ENCODE measurements at places on chromosomes 11 and 22.
A peak's percentile ranks its signal among the peaks of the same experiment; 100 is the strongest.

DNA sequence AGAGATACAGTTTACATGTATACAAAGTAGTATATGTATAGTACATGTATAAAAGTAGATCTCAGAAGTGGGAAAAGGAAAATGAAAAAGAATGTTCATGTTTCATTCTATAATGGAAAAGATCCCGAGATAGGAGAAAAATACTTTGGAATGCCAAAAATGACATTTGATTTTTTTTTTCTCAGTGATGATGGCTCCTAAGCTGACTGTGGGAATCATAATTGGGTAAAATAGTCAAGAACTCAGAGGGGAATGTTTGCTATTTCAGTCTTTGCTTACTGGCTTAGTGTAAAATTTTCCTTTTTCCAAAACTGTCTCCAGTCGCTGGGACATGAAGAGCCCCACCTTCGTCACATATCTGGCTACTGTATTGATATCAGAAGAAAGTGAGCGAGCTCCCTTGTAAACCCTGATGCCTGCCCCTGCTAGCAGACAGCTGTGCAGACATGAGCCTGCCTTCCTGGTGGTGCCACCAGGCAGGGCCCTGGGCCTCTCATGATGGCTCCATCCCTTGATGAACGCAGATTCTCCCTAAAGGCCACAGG lies 944.6 kb downstream of the NTM start:
- DNase-seq = no peak

DNA sequence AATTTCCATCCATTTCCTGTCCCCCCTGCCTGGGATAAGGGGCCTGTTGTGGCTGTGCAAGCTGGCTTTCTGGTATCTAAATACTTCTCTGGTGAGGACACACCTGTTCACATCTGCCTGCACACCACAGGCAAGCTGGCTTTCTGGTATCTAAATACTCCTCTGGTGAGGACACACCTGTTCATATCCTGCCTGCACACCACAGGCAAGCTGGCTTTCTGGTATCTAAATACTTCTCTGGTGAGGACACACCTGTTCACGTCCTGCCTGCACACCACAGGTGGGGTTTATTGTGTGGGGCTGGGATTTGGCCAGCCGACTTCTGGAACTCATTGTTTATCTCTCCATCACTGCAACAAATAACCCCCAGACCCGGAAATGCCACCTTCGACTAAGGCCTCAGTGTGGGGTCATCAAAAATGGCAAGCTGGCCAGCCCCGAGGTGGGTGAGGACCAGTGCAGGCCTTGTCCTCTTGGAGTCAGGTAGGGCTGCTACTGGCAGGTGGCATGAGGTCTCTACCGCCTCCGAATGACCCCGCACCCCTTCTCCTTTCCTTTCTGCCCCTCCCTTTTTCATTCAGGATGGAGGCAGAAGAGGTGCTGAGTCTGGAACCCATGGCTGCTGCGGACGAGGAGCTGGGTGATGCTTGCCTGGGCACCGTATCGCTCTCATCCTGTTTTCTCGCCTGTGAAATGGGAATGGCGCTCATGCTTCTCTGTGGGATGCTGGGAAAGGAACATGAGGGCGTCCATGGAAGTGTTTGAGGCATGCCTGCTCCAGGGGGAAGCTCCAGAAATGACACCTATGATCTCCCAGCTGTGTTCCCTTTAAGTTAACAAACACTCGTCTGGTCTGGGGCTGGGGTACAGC lies 43.5 kb upstream of the MYEOV start:
- no peak for DNase-seq

DNA sequence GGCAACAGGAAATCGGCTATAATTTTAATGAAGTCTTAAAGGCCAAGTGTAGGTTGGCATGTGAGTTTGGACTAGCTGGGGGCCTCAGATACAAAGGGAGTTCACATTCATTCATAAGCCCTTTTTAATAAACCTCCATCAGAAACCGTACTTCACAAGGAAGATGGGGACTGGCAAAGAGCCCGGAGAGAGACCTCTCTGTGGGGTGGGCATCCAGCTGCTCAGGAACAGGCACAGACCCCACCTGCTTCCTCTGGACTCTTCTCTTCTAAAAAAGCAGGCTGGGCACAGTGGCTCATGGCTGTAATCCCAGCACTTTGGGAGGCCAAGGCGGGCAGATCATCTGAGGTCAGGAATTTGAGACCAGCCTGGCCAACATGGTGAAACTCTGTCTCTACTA lies 3.9 kb upstream of the ARFGAP3 start:
- no peak for DNase-seq

DNA sequence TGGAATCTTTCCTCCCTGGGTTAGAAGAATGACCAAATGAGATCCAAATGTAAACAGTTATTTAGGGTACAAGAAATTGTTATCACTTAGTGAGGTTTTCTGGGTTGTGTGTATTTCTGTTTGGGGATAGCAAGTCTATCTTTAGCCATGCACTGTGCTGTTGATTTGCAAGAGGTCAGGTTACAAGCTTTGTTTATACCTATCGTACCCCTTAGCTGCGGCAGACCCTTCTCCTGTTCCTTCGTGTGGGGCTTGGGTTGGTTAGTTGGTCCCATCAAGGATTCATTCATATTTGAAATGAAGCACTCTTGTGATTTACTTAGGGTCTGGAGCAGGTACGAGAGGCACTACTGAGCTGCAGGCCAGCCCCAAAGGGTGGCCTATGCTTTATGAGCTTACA lies 72.6 kb downstream of the USP35 start:
- no peak for DNase-seq

DNA sequence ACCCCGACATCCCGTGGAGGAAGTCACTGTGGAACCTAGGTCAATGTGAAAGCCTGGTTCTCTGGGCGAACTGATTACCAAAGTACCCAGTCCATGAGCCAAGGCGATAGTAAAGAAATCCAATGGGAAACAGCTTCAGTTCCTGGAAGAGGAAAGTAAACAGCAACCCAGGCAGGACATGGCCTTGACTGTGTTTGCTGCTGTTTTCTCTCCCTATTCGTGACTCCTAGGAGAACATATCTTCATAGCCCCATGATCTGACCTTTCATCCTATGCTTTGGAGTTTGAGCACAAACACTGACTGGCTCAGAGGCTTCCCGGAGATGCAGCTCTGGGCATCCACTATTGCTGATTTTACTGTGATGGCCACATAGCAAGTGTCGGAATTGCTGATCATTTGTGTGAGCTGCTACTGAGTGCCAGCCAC lies 45.1 kb downstream of the LRFN4 start:
- DNase-seq = no peak

- DNase-seq = no peak
Observed at GRCh38 chr11:17439316-17439782, 37.3 kb downstream of the ABCC8 start.

GRCh38 chr11:74473382-74474173 lies 6.2 kb upstream of the KCNE3 start:
- DNase-seq = no peak

DNA sequence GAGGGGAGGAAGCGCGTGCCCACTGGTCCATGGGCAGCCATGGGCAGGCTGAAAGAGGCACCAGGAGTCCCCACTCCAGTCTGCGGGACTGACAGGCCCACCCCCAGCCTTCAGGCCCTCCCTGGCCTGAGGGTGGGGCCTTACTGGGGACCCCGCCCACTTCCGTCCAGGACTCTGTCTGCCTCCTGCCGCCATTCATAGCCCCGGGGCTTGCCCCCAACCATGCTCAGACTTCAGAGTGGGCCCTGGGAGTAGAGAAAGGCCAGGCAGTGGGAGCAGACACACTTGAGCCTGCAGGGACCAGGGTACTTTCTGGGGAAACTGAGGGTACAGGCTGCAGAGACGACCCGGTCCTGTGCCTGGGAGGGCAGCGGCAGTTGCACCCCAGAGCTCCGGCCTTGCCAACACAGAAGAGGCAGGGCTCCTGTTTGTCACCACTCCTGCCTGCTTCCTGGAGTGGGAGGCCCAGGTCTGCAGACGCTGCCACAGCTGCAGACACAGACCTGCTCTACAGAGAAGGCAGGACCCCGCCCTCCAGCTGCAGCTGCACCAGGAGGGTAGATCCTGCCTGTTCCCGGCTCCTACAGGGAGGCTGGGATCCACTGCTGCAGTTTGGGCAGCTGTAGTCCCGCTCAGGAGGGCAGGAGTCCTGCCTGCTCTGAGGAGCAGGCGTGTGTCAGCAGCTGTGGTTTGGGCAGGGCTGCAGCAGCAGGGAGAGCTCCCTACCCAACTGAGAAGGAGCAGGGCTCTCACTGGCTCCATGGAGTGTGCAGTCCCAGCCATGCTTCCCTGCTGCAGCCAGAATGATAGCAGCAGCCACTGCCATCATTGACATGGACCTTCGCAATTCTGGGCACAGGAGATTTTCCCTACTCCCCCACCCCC lies 387.9 kb upstream of the ANO3 start:
- DNase-seq = no peak

- DNase-seq = no peak
Observed at GRCh38 chr11:19441752-19442553, 201.2 kb upstream of the E2F8 start.

DNA sequence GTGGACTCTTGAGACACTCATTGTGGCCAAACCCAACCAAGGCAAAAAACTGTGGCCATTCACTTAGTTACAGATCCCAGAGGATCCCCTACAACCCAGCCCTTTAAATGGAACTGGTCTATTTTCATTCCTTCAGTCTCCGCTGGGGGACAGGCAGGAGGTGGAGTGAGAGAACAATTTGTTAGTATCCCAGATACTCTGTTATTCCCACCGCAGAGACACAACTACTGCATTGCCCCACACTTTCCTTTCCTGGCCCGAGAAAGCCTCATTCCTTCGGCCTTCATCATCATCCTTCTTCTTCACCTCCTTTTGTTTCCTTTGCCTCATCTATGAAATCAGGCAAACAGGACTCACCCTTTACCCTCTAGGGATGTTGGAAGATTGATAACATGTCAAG lies 191.1 kb downstream of the NTM start:
- DNase-seq = no peak

- no peak for DNase-seq
Observed at GRCh38 chr11:86249307-86250098, 5.0 kb downstream of the EED start.

GRCh38 chr11:8937659-8938058 lies 4.9 kb upstream of the C11orf16 start:
- DNase-seq = no peak

DNA sequence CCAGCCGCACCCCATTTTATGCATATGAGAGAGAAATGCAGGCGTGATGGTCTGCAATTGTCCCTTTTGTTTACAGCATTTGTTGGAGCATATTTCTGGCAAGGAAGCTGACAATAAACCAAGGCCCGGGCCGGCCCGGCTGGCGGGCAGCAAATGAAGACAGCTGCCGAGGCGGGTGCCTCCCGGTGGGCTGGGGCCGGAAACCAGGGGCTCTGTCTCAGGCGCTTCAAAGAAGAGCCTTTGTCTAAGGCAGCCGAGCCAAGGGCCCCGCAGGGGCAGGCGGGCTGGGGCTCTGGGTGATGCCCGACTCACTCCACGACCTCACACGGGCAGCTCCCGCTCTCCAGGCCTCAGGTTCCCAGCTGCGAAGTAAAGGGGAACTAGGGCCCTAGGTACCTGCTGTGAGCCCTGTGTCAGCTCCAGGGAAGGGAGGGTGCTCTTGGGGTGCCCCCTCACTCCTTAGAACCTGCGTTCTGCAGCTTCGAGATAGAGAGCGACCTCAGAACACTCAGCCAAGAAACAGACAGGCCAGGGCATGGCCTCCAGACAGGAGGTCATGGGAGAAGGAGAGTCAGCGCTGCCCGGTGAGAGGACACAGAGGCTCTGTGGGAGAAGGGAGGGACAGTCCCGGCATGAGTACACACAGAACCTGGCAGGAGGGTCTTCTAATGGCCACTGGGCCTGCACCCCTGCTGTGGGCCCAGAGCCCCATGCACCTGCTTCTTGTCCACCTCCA lies 2.4 kb downstream of the LINC01488 start:
- DNase-seq = peak; percentile 15

DNA sequence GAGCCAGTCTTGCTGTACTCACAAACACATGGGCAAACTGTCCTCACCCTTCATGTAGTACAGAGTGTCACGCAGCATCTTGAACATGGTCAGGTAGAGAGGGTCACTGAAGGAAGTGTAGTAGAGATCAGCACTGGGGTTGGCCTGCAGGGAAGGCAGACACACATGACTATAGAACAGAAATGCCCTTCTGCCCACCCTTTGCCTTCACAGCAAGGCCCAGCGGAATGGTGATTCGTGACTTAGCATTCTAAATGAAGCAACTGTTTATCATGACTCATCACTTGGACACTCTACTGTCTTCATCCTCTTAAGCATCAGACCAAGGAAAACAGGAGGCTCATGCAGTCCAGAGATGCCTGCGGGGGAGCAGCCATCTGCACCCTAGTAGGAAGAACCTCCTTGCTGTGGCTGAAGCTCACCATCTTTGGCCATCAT lies 33.4 kb downstream of the SERPIND1 start:
- no peak for DNase-seq

DNA sequence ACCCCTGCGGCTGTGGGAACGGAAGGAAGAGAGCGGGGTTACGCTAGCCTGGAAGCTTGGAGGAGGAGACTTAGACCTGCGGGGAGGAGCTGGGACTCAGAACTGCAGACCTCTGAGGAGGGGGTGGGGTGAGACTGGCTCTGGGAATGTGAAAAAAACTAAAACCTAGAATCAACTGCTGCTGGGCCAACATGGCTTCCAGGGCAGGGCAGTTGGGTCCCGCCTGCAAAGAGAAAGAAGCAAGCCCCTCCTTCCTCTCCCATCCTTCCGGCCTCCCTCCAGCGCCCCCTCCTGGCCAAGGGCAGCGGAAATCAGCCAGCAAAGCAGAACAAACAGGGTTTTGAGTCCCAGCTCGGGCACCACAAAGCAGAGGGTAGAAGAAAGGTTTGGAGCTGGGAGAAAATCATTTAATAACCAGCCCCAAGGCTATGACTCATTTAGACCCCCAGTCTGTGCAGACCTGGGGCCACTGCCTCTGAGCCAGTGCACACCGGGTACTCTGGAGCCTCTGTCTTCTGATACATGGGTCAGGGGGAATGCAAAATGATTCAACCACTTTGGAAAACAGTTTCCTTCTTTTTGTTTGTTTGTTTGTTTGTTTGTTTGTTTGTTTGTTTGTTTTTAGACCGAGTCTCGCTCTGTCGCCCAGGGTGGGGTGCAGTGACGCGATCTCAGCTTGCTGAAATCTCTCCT lies 7.3 kb upstream of the NCF4 start:
- peak; percentile 86 for DNase-seq

Data from HAP-1 (cell line).